ENCODE measurements at places on chromosomes 7 and 10.

- no peak for DNase-seq
Measured at GRCh38 chr7:1219498-1219897, 13.2 kb upstream of the UNCX start.

DNA sequence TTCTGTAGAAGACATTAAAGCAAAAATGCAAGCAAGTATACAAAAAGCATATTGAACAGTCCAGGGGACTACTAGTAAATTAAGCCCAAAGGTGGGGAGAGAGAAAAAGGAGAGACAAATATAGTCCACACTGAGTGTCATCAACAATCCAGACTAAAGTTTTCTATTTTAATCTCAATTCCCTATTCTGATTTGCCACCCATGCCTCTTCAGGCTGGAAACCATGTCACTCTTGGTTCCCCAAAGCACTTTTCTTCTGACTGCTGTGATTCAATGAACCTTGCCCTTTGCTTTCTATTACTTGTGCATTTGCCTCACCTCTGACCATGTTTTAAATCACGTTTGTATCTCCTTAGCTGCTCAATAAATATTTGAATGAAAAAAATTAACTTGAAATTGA lies 95.3 kb upstream of the AOAH start:
- DNase-seq = no peak

DNA sequence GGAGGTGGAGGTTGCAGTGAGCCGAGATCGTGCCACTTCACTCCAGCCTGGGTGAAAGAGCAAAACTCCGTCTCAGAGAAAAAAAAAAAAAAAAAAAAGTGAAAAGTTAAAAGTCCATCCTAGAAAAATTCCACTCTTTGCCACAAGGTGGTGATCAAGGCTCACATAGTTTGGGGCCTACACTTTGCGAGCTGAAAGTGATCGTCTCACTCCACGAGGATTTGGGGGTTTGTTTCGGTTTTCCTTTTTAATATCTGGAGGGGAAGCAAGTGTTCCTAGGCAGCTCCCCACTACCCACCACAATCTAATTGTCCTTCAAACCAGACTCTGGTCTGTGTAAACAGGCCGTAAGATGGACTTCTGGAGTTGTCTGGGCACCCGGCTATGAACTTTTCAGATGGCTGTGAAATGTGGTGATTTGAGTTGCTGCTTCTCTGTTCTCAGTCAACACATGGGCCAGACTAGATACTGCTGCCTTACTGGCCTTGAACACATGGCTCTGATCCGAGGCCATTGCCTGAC lies 27.1 kb downstream of the PRLHR start:
- peak; percentile 93 for DNase-seq

DNA sequence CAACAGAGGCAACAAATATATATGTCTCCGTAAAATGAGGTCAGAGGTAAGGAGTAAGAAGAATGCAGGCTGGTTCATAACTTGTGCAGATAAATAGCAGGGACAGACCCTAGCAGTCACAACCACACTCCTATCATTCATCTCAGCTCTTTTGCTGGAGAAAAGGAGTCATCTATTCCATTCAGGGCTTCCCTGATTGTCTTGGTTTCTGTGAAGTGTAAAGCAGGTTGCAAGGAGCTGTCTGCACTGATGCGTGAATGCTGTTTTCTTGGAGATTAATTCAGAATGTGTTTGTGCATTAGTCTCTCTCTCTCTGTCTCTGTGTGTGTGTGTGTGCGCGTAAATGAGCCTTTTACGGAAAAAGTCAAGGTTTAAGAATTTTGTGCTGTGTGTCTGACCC lies 643.3 kb upstream of the SORCS1 start:
- no peak for DNase-seq

DNA sequence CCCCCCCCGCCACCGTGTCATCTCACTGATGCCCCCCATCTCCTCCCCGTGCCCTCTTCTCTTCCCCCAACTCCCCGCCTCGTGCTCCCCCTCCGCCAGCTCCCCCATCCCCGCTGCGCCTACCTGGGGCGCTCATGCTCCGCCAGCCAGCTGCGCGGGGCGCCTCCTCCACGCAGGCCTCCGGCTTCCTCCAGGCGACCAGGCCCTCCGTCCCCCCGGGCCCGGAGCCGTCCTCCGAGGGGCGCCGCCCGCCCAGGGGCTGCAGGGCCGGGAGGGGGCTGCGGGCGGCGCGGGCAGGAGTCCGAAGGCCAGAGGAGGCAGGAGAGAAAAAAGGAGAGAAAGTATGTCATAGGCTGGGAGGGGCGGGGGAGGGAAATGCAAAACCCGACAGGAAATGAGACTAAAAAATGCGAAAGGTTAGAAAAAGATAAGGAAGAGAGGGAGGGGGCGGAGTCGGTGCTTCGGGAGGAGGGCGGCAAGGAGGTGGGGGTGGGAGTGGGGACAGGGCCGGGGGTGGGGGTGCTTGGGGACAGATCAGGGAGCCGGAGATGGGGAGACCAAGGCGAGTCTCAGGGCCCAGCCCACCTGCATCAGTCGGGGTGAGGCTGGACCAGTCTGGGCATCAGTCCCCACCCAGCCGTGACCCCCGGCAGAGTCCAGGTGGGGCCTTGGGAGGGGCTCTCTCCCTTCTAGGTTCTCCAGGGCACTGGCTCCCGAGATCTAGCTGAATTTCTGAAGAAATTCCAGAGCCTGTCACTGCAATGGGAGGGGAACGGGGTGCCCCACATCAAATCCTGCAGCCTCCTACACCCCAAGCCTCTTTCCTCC lies at the start of gene CARD11:
Gene CARD11, minus strand, starts transcription at position 324 of the 828 bp plus-strand sequence. CDS start 85,361 bp downstream, outside the sequence.
- no peak for DNase-seq
